ENCODE measurements at places on chromosomes 13 and 19. TPM values are rescaled to one million over a fixed set of nuclear protein-coding genes. Genes with fewer than 3 reads are reported as not detected.

The SIGLEC8 gene
- total RNA-seq, result not detected

The ZNF331 gene
- 28.3 TPM for total RNA-seq

The OR7A5 gene
- 0.15 TPM for total RNA-seq

The LPAR2 gene
- total RNA-seq, result 18.9 TPM

The PLVAP gene
- 0.41 TPM for total RNA-seq

The UGGT2 gene
- 39.6 TPM for total RNA-seq

The RDH13 gene
- total RNA-seq, result 16.4 TPM

The JUNB gene
- 60.0 TPM for total RNA-seq

Data from Karpas-422 (cell line).